ENCODE measurements at places on chromosomes 5 and 9.

- no peak for DNase-seq
Measured at GRCh38 chr9:131657940-131658339, 81.9 kb downstream of the RAPGEF1 start.

DNA sequence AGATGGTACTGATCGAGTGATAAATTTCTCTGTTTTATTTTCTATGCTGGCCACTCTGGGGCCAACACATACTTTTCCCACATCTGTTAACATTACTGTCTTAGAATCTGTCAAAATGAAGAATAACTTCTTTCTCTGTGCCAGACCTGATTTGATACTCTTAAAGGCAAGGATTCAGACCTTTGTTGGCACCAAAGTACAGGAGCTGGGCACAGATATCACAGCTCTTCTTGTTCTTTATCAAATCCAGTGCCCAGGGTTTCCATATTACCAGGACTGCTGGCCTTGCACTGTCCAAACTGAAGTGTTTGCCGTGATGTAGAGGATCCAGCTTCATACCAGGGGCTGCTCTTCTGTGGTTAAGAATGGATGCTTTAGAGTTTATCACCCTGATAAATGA lies 20.9 kb downstream of the ZNF474 start:
- no peak for DNase-seq

DNA sequence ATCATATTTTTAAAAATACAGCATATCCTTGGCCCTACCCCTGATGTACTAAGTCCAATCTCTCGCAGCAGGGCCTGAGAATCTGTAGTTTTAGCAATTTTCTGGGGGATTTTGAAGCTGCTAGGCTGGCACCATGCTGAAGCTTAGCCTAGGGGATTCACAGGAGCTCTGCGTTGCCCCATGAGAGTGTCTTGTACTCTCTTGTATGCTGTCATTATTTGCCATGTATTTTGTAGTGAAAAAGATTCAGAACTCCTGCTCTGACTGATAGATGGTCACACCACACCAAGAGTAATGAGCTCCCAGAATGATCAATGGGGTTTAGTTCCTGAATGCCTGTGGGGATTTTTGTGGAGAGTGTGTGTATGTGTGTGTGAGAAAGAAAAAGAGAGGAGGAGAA lies 20.7 kb upstream of the TRMT10B start:
- DNase-seq: no peak

- DNase-seq: no peak
Measured at GRCh38 chr5:132095424-132095972, 21.9 kb downstream of the CSF2 start.

GRCh38 chr5:97098922-97099321 lies 43.5 kb downstream of the LIX1 start:
- DNase-seq: no peak

GRCh38 chr5:6498968-6499367 lies 50.3 kb downstream of the UBE2QL1 start:
- no peak for DNase-seq

- DNase-seq: peak; percentile 38
Measured at GRCh38 chr5:68239487-68239886, 23.9 kb downstream of the PIK3R1 start.

GRCh38 chr5:107519900-107520354 lies 150.8 kb downstream of the EFNA5 start:
- DNase-seq: no peak

DNA sequence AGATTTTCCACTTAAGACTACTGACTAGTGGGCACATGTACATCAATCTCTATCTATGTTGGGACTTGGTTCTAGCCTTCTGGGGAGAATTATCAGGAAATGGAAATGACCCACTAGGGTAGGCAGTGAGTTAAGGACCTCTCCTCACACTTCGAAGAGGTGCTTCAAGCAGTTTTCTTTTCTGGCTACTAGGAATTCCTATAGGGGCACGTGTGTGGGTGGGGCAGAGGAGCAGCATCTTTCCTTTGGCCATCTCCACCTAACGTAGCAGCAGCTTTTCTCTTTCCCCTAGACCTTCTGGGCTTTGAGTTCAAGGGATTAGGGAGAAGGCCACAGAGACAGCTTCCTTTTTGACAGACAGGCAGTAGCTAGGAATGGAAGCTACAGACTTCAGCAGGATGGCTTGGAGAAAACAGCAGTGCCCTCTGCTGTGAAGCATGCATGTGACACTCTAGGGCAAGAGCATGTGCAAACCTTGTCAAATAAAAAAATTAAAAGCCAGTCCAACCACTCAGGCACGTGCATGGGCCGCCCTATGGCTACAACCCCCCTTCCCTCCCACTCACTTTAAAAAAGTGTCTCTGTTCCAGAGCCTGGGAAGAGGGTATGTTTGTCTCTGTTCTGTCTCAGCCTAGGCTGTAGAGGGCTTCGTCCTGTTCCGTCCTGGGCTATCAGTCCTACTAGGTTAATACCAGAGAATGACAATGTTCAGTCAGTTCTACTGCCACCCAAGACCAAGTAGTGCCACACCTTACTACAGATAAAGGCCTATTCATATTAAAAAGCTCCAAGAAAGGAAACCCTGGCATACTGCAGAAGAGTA lies 8.7 kb upstream of the GFRA3 start:
- no peak for DNase-seq

- DNase-seq: no peak
Measured at GRCh38 chr9:79224672-79225433, 346.9 kb upstream of the TLE4 start.

DNA sequence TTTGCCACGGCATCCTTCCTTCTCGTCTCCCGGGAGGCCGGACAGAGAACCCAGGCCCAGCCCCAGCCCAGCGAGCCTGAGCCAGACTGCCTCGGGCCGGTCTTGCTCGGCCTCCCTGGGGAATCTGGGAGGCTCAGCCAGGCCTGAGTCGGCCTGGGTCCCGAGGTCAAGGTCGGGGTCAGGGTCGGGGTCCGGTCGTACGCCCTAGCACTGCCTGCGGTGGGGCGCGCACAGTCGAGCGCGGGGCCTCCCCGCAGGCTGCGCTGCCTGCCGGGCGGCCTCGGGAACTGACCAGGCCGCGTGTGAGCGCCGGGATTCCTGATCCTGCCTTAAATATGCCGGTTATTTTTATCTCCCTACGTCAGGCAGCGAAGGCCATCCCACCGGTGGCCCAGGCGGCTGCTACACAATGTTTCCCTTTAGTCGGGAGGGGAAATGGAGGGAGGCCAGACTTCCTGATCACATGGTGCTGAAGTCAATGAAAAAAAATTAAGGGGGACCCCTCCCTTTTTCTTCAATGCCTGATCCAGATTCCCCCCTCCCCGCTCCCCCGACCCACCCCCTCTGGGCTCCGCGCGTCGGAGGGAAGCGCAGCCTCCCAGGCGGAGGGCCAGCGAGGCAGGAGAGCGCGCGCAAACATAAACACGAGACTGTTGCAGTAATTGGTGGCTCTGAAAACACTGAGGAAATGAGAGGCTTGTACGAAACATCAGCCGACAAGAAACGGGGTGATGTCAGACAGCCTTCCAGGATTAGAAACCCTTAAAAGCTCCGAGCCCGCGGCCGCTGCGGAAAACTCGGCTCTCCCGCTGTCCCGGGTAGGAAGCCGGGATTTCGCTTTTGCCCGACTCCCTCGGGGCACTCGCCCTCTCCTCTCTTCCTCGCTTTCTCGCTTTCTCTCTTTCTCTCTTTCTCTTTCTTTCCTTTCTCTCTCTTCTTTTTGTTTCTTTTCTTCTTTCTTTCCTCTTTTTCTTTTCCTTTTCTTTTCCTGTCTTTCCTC lies 148.2 kb upstream of the KLF4 start:
- DNase-seq: no peak

DNA sequence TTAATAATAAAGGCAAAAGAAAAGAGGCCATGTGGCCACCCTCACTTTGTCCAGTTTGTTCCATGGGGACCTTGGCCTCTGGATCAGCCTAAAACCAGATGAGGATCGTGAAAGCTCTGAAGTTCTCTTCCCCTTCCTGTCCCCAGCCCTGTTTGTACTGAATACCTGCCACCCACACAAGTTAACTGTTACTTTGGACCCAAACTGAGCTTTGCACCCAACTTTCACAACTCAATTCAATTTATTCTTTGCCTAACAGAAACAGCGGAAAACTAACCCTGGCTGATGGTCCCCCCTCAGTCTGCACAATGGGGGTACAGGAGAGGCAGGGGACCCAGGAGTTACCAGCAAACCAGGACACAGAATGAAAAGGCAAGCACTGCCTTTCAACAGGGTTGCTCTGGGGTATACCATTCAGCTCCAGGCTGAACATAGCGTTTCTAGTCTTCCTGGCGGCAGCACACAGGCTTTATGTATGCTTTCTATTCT lies 28.2 kb downstream of the ABCA1 start:
- no peak for DNase-seq

DNA sequence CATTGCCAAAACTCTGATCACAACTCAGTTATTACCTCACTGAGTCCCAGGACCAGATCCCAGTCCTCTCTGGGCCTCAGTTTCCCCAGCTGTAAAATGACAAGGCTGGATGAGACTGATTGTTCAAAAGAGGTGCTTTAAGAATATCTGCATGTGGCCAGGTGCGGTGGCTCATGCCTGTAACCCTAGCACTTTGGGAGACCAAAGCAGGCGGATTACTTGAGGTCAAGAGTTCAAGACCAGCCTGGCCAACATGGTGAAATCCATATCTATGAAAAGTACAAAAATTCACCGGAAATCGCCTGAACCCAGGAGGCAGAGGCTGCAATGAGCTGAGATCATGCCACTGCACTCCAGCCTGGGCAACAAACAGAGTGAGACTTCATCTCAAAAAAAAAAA lies 8.3 kb downstream of the ATOX1 start:
- no peak for DNase-seq

- DNase-seq: no peak
Measured at GRCh38 chr5:150623152-150623877, 17.1 kb upstream of the SYNPO start.

- no peak for DNase-seq
Measured at GRCh38 chr9:112162621-112163413, 12.3 kb downstream of the SUSD1 start.

DNA sequence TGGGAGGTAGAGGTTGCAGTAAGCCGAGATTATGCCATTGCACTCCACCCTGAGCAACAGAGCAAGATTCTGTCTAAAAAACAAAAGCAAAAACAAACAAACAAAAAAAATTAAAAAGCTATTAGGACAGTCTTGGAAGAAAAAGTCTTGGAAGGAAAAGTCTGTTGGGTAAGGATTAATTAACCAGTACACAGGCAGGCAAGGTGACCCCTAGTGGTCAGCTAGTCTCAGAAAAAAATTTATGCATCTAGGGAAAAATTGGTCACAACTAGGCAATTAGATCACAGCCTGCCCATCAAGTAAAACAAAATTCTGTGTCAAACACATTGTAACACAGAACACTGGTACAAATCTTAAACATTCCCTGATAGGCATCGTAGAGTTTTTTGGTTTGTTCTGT lies 6.7 kb upstream of the ANKRD18B start:
- DNase-seq: no peak

GRCh38 chr5:96528826-96529474 lies 95.9 kb upstream of the PCSK1 start:
- no peak for DNase-seq
